Fibroblast of villous mesenchyme (primary cell): ENCODE measurements at places on chromosomes 7 and 10. TPM values are rescaled to one million over a fixed set of nuclear protein-coding genes. Genes with fewer than 3 reads are reported as not detected.

Gene CARD11
- total RNA-seq: under 0.01 TPM in 1 of 2 replicates, not detected in the other

Gene FAM131B
- total RNA-seq: 1.3 and 2.2 TPM in 2 replicates

Gene TSPAN12
- 2.6 and 4.7 TPM in 2 replicates for total RNA-seq

Gene EXOC4
- 89.9 and 106 TPM in 2 replicates for total RNA-seq

Gene AFAP1L2
- 5.5 and 7.3 TPM in 2 replicates for total RNA-seq

Gene MOGAT3
- total RNA-seq: not detected in 2 replicates

Gene TMEM229A
- total RNA-seq: not detected in 2 replicates

Gene CCNY
- 35.0 and 36.7 TPM in 2 replicates for total RNA-seq

Gene HYAL4
- total RNA-seq: under 0.01 and 0.64 TPM in 2 replicates

- no peak for DNase-seq
Observed at GRCh38 chr7:73802459-73802858, 28.3 kb upstream of the CLDN4 start.

- peak; percentile 80 for DNase-seq
Observed at GRCh38 chr10:44628921-44629320, 244.0 kb upstream of the CXCL12 start.

- peak; percentile 77 for DNase-seq
Observed at GRCh38 chr10:21497177-21497807, 28.2 kb downstream of the SKIDA1 start.

- DNase-seq: no peak
Observed at GRCh38 chr7:112581529-112581928, 100.7 kb downstream of the LSMEM1 start.

DNA sequence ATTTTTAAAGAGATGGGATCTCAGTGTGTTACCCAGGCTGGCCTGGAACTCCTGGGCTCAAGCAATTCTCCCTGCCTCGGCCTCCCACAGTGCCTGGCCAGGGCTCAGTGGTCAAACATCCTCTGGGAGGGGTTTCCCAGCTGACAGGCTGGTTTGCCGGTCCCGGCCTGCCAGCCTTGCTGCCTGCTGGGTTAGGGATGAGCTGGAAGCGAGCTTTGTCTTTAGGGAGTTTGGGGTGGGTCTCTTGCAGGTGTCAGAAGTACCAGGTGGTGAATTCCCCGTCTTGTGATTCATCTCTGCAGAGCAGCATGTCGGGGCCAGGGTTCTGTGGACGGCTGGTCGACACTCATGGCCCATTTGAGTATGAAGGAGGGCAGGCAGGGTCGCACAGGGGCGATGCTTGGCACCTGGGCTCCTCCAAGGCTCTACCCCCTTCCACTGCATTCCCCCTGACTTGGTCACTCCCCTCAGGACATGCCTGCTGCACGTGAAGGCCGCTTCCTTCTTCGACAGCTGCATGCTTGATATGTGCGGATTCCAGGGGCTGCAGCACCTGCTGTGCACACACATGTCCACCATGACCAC, 30.3 kb downstream of the ZAN start:
- no peak for DNase-seq

GRCh38 chr7:99422186-99422585, 13.4 kb downstream of the BUD31 start:
- DNase-seq: no peak

DNA sequence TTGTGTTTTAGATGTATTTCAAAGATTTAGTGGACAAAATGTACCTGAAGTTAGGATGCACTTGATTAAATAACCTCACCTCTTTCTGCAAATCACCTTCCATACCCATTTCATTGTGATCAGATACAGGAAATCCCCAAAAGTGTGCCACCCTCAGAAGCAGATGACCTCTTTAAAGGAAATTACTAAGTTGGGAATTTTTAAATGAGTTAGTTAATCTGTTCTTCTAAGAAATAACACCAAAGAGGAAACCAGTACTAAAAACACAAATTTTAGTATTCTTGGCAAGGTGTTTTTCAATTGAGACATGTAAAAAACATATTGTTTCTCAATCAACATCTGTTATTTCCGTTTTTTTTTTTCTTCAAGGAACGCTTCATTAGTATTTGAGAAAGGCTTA, 4.6 kb upstream of the SEMA3A start:
- no peak for DNase-seq

GRCh38 chr7:107388604-107389003, 81.3 kb upstream of the GPR22 start:
- DNase-seq: no peak

DNA sequence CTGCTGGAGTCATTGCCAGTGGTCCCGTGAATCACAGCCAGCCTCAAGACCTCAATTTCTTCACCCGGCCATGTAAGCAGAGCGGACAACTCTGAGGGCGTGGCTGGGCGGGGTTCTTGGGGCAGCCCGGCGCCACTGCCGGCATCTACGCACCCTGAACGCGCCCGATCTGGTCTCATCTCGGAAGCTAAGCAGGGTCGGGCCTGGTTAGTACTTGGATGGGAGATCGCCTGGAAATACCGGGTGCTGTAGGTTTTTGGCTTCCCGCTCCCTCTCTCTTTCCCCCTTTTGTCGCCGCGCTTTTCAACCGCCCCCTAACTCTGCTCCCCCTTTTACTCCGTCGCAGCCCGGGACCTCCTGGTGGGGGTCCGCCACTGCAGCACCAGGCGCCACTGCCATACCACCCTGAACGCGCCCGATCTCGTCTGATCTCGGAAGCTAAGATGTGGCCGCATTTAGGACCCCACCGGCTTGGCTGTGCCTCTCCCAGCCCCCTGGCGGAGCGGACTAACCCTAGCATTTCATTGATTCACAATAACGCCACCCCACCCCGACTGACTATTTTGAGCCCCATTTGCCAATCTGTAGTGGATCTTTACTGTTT, 25.3 kb downstream of the GARIN1A start:
- DNase-seq: peak; percentile 71

DNA sequence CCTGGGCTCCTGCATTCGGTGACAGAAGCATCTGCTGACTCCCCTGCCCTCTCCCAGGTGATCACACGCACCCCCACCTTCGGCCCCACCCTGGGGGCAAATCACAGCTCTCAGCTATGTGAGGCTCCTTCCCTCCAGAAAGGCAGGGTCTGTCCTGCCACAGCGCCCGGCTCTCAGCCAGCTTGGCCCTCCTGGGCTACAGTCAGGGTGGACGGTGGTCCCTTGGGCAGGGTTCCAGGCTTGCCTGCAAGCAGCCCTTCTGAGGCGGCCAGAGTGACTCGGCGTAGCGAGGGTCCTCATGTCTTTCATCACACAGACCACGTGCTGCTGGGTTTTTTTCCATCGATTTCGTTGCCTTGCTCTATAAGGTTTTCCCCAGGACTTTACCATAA, 53.6 kb upstream of the EBF3 start:
- no peak for DNase-seq

DNA sequence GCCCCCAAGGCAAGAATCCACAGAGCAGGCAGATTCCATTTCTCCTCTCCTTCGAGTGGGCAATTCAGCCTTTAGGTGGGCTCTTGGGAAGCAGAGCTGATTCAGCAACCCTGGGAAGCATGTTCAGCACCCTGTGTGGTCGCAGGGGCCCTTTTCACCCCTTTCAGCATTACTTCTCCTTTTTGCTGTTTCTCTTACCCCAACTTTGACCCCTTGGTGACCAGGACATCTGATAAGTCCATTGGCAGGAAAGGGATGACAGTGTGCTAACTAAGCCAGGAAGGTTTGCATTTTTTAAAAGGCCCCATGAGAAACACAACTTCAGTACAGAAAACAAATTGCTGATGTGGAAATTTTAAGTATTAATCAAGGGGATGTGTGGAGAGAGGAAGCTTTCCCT, 283.7 kb upstream of the NRP1 start:
- no peak for DNase-seq

GRCh38 chr7:140079121-140079536, 16.4 kb upstream of the PARP12 start:
- DNase-seq: peak; percentile 45

- DNase-seq: no peak
Observed at GRCh38 chr7:86407291-86407690, 236.4 kb upstream of the GRM3 start.

- no peak for DNase-seq
Observed at GRCh38 chr7:30493228-30493627, 11.4 kb downstream of the GGCT start.

DNA sequence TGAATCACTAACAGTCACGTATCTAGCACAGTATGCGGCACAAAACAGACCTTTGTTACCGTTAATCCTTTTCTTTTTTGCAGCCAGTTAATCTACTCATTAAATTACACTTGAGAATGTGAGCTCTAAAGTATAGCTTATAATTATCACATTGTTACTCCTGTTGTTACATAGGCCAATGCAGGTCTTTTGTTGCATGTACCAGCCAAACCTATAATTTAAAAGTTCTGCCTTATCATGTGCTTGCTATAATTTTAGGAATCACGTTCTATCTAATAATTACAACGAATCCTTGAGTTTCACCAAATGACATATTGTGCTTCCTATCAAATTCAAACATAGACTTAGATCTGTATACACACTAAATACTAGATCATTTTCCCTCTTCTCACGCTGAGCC, 245.1 kb downstream of the DGKI start:
- no peak for DNase-seq

- DNase-seq: peak; percentile 12
Observed at GRCh38 chr7:139992353-139993044, 70.3 kb downstream of the PARP12 start.

- DNase-seq: no peak
Observed at GRCh38 chr10:96972264-96972663, 140.2 kb downstream of the LCOR start.

GRCh38 chr10:48205918-48206317, 68.6 kb downstream of the FRMPD2 start:
- no peak for DNase-seq

DNA sequence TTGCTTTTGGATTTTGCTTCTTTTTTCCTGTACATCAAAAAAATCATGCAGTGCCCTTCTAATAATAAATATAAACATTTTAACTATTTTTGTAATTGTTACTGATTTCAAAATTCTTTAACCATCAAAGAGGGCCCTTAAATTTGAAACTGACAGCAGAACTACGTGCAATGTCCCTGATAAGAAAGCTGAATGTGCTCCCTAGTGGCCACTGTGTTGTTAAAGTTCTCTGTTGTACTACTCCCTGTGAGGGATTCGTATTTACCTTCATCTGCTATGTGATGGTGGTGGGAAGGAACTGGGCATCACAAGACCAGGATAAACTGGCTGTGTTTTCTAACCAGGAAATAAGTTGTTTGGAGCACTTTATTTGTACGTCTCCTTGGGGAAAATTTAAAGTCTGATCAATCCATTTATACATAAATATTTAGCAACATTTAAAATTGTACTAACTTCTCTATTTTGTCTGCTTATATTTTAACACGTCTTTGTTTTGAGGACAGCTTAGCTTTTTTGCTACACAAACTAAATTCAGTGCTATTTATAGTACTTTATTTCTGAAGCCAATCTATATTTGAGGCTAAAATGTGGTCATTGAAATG, 322.4 kb downstream of the HGF start:
- peak; percentile 68 for DNase-seq

GRCh38 chr10:127243490-127244272, 47.3 kb upstream of the INSYN2A start:
- peak; percentile 49 for DNase-seq

- no peak for DNase-seq
Observed at GRCh38 chr10:74055383-74056049, 57.6 kb downstream of the VCL start.

DNA sequence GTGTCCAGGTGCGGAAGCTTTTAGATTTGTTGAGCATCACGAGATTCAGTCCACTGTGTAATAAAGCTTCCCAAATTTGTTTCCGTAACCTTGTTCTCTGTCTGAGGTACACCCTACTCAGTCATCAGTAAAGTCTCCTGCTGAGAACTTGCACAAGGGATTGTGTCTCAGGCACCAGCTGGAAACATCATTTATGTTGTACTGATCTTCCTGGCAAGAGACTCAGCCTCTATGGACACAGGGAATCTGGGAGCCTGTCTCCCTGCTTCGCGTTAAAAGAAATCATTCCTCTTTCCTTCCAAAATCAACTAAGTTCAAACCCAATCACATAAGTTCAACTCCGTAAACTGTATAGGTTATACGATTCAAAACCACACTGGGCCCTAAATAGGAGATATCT, 336.8 kb downstream of the GPR37 start:
- DNase-seq: no peak

GRCh38 chr7:158051776-158052175, 535.8 kb downstream of the PTPRN2 start:
- no peak for DNase-seq

GRCh38 chr7:50553973-50554372, 11.2 kb downstream of the DDC start:
- no peak for DNase-seq

- DNase-seq: no peak
Observed at GRCh38 chr7:16512097-16512496, 14.5 kb upstream of the LRRC72 start.

- DNase-seq: no peak
Observed at GRCh38 chr7:363626-364025, 73.7 kb downstream of the FOXL3 start.
